ENCODE measurements at places on chromosomes 2 and 18. TPM values are rescaled to one million over a fixed set of nuclear protein-coding genes. Genes with fewer than 3 reads are reported as not detected.

STAT4 gene
- total RNA-seq, result 0.32 TPM

GPC1 gene
- total RNA-seq, result 173 TPM

SCN3A gene
- 1.4 TPM for total RNA-seq

ACVR1C gene
- total RNA-seq, result 0.16 TPM

MYO5B gene
- 1.4 TPM for total RNA-seq

FBXO11 gene
- total RNA-seq, result 31.8 TPM

INHBB gene
- total RNA-seq, result 3.8 TPM

L3MBTL4 gene
- total RNA-seq, result 0.46 TPM

SIGLEC15 gene
- not detected for total RNA-seq

NCKAP5 gene
- total RNA-seq, result 3.8 TPM

RBM43 gene
- total RNA-seq, result 1.7 TPM

IL36B gene
- total RNA-seq, result not detected

ZNF516 gene
- total RNA-seq, result 16.4 TPM

PAIP2B gene
- 43.9 TPM for total RNA-seq

GRCh38 chr2:234960175-234961088, 8.6 kb downstream of the SH3BP4 start:
- DNase-seq, result no peak

GRCh38 chr2:238032755-238033337, 28.0 kb upstream of the SCLY start:
- no peak for DNase-seq

- no peak for DNase-seq
Measured at GRCh38 chr2:9178110-9178903, 28.3 kb upstream of the ASAP2 start.

GRCh38 chr2:63118821-63119220, 68.2 kb downstream of the OTX1 start:
- DNase-seq, result no peak

- DNase-seq, result no peak
Measured at GRCh38 chr2:122949523-122949922, 1075.6 kb upstream of the CNTNAP5 start.

- DNase-seq, result no peak
Measured at GRCh38 chr18:67305466-67305865, 211.1 kb downstream of the DSEL start.

DNA sequence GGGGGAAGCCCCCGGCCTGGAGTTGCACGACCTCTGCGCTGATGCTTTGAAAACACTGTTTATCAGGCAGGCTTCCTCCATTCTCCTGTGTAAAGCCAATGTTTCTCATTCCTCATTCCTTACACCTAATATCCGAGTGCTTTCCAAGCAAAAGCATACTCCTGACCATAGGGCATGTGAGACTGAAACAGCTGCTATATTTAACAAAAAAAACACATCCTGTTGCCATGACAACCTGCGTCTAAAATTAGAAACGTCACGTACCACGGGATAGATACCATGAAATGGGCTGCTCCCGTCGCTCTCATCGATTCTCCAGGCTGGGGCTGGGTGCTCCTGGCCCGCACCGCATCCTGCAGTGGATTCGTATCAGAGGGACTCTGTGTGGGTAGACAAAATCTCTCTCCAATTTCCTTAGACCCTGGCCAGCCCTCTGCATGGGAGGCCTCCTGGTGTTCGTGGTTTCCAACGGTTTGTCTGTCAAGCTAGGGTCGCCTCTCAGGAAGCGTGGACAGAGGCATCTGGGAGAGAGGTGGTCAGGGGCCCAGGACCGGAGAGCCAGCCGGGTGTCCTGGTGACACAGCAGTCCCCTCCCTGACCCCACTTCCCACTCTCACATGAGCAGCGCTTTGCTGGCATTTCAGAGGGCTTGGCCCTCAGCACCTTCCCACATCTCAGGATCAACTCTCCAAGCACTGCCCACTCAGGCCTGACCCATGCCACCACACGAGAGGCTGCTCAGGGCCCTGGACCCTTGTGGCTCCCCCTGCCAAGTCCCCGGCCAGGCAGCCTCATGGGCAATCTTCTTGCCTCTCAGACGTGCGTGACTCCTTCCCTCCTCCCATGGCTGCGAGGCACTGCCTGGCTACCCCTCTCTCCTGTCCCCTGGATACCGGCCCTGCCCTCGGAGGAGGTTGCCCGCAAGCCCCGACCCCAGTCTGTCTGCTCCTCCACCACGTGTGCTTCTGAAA, 268.1 kb downstream of the NDUFA10 start:
- no peak for DNase-seq

DNA sequence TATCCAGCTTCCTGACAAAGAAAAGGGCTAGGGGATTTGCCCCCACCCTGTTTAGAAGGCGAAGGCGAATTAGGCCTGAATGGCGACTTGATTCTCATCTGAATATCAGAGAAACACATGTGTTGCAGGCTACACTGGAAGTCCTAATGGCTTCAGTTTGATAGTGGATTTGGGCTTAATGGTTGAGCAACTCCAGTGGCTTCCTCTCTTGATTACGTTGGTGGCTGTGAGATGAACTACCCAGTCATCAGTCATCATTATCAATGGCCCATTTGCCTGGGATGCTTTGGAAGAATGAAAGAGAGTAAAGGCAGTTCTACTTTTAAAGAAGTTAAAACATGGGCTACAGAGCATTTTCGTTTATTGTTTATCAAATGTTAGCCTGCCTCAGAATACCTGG, 60.9 kb upstream of the IL1R1 start:
- DNase-seq, result no peak

GRCh38 chr2:191580581-191580980, 97.4 kb upstream of the NABP1 start:
- DNase-seq, result no peak

DNA sequence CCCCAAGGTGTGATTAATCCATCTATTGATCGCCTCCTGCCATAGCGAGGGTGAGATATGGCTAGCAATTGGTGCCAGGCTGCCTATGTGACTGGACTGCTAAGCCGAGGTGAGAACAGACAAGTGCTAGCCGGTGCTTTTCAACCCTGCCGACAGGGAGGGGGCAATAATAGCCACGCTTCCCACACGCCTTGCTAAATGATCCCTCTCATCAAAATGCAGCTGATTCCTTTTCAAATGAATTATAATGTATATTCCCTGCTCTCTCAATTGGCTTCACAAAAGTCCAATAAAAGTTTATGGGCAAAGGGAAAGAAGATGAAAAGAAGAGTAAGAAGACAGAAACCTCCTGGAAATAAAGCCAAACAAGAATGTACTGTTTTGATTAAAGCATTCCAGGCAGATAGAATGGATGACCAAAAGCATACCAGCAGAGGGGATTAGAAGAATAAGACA, 235.6 kb downstream of the ICOS start:
- DNase-seq, result no peak

- no peak for DNase-seq
Measured at GRCh38 chr18:12309683-12310198, 1.7 kb downstream of the TUBB6 start.

DNA sequence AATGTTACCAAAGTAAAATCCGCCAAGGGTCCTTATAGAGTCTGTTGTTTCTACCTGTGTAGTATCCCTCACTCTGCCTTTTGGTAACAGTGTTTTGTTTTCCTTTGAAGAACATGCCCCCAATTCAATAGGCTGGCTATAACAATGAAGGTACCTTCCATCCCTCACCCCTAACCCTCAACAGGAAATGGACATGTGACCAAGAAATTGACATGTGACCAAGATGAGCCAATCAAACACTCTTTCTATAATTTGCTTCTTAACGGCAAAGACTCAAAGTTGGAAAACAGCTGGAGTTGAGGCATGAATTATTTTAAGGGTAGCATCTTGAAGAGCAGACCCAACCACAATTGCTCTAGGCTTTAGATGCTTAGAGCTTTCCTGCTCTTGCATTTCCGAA, 5.4 kb upstream of the MREG start:
- DNase-seq, result no peak

DNA sequence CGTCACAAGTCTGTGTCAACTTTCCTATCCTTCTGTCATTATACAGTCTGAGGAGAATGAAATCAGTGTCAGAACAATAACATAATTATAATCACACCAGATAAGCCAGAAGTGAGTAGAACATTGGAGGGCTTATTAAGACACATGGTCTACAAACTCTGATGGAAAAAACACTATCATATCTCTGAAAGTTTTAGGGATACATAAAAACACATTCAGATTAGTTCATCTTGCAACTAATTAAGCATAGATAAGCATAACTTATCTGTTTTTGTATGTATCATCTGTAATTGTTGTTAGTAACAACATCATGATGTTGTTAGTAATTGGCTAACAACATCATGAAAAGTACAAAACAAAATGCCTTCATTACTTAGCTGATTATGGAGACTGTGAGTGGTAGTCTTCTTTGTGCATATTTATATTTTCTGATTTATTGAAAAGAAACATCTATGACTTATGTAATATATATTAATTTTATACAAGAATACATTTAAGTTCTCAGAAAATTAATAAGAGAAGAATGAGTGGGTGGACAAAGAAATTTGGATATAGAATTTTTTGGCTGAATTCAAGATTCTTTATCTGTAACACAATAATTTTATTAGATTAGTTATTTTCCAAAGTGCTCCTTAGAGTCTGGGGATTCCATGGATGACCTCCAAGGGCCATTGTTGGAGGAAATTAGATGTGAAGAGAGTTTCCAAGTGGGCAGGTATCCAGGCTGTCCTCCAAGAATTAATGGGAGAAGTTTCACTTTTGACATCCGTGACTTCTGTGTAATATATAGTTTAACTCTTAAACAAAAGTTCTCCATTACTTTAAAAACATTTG, 16.9 kb upstream of the CCDC102B start:
- no peak for DNase-seq

GRCh38 chr18:26757263-26758019, 108.1 kb downstream of the AQP4 start:
- no peak for DNase-seq

- no peak for DNase-seq
Measured at GRCh38 chr2:101076581-101076980, 74.5 kb downstream of the RPL31 start.

- DNase-seq, result no peak
Measured at GRCh38 chr18:64094210-64094609, 54.7 kb downstream of the LINC00305 start.

GRCh38 chr2:236657801-236658200, 88.2 kb downstream of the ACKR3 start:
- DNase-seq, result peak; percentile 9

DNA sequence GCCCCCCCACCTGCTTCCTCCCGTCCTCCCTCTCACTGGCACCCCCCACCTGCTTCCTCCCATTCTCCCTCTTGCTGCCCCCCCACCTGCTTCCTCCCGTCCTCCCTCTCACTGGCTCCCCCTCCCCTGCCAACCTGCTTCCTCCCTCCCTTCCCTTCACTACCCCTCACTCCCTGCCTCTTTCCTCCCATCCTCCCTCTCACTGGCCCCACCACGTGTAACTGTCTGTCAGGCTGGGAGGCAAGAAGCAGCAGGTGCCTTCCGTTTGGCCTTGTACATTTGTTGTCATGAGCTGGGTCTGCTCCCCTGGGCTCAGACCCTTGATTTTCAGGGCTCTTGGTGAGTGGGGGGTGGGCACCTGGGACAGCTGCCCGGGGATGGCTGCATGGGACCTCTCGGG, 19.1 kb downstream of the RTP5 start:
- no peak for DNase-seq

DNA sequence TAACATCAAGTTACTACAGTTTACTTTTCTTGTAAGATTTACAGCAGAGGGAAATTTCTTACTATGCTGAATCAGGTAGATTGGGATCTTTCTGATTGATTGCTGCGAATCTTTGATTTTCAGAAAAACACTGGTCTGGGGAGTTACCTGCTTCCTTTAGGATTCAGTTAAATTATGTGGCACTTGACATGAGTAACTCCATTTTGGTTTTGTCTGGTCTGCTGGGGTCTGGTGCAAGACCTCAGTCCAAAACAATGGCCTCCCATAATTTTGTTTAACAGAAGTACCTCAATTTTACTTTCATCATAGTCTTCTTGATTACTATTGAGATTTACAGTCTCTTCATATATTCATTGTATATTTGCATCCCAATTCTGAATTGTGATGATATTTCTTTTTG, 775.5 kb downstream of the TRIB2 start:
- DNase-seq, result no peak

DNA sequence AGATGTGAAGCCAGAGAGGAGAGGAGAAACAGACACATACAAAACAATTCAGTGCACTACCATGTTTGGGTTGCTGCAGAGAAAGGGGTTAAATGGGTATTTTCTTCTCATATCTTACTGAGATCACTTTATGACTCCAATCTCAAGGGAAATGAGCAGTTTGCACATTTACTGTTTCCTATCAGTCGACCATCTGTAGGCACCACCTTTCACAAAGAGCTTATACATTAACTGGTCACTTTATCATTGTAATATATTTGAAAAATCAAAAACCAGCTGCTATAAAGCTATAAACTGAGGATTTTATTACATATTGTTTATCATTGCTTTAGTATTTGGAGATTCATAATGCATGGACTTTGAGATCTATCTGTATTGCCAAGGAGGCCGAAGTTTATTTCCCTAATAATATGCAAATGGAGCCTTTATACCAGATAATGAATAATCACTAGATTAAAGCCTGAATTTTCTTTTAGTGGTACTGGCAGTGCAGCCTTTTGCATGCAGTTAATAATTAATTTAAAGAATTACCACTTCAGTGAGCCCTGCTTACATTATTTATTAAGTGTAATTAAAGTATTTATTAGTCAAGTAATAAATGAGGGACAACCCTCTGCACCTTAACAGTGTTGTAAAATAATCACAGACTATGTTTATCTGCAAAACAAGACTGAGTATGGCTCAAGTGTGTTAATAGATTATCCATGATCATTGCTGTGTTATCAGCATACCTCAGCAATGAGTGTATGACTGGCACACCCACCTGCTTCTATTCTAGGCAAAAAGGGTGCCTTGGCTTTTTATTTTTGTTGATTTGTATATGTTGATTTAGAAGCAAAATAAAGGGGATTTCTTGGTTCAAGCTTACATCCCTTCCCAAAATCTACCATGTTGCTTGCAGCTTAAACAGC, 167.7 kb upstream of the SLC14A2 start:
- no peak for DNase-seq

- DNase-seq, result no peak
Measured at GRCh38 chr2:120624061-120624737, 111.5 kb upstream of the GLI2 start.

DNA sequence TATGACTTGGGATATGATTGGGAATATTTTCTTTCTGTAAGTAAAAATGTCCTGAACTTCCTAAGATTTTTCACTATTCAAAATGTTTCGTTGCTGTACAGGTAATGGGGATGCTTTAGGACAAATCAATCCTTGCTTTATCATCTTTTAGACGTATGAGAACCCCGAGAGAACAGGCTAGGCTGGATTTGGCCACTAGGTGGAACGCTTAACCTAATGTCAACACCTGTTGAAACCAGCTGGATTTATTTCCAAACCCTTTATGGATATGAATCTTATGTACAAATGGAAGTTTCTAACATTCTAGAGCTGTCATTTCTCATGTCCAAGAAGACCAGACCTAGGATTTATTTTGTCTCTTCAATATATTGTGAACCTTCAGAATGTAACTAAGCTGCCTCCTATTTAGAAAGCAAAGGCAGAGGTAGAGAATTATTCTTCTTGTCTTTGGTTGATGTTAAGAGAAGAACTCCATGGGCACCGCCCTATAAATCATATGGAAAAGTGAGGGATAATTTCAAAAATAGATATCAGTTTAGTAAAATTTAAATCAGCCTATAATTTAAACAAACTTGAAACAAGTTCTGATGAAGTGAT, 96.7 kb downstream of the PMAIP1 start:
- DNase-seq, result no peak

GRCh38 chr2:135786823-135787222, 45.2 kb downstream of the UBXN4 start:
- no peak for DNase-seq

All from heart left ventricle (tissue), 16 donors.